ENCODE measurements at places on chromosomes 2 and 18. TPM values are rescaled to one million over a fixed set of nuclear protein-coding genes. Genes with fewer than 3 reads are reported as not detected.
A peak's percentile ranks its signal among the peaks of the same experiment; 100 is the strongest.

- peak; percentile 78 for DNase-seq
Measured at GRCh38 chr2:229407170-229407569, 136.1 kb upstream of the PID1 start.

Gene PLGLB1
- total RNA-seq, result 3.6 TPM

- DNase-seq, result no peak
Measured at GRCh38 chr2:84276590-84277255, 182.4 kb downstream of the SUCLG1 start.

DNA sequence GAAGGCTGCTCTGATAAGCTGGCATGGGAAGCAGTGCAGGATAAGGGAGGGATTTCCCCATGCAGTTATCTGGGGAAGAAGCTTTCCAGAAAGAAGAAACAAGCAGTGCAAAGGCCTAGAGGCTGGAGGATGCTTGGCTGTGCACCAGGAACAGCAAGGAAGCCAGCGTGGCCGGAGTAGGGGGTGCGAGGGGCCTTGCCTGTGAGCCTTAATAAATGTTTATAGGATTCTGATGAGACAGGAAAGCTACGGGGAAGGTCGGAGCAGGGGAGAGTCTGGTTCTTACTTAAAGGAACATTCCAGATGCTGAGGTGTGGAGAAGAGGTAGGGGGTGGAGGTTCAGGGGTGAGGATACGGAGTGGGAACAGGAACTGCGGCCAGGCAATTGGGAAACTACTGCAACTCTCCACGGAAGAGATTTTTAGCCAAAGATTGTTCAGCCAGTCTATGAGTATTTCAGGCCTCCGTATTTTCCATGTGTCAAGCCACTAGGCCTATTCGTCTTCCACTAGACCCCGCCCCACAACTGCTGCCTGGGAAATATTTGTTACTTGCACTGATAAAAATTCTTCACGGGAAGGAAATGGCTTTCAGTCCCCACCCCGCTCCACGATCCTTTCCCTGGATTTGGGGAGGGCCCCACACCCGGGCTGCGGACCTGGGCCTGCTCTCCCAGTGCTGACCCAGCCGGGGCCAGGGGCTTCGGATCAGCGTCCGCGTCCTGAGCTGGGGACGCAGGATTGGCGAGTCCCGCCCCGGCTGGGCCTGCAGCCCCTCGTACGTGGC lies 516 bp downstream of the EIF2AK2 start:
- peak; percentile 52 for DNase-seq

- no peak for DNase-seq
Measured at GRCh38 chr2:2926858-2927175, 450.8 kb downstream of the EIPR1 start.

Gene CNGA3
- not detected for total RNA-seq
